ENCODE measurements at places on chromosomes 11 and 22.

DNA sequence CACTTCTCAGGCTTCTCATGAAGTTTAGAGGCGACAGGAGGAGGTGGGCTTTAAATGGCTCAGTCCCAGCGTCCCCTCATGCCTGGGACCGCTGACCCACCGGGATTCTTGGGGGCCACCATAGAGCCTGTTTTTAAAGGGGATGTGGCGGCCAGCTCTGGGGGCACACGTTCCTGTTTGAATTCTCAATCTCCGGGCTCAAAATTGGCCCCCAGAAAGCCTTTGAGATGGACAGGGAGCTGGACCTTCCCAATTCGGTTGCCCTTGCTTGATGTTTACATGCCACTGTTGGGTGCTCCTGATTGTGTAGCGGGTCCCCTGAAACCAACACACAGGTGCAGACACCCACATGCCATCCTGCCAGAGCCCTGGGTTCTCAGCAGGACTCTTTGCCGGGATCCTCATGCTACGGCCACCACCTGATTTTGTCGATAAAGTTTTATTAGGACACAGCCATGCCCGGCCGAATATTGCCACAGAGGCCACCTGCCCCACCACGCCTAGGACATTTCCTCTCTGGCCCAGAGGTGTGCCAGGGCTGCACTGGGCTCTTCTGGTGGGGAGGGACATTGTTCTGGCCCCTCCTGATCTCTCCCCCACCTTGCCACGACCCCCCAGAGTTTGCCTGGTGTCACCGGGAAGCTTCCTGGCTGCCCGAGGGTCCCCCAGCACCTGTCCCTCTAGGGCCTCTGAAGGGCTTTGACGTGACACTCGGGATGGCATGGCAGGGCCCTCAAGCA, 71.6 kb downstream of the KCNQ1 start:
- no peak for DNase-seq

GRCh38 chr11:14567064-14567651, 47.0 kb upstream of the PSMA1 start:
- DNase-seq: no peak

- DNase-seq: no peak
Observed at GRCh38 chr22:32632512-32633315, 158.1 kb downstream of the FBXO7 start.

- DNase-seq: no peak
Observed at GRCh38 chr11:120928627-120929026, 95.3 kb upstream of the TBCEL start.

DNA sequence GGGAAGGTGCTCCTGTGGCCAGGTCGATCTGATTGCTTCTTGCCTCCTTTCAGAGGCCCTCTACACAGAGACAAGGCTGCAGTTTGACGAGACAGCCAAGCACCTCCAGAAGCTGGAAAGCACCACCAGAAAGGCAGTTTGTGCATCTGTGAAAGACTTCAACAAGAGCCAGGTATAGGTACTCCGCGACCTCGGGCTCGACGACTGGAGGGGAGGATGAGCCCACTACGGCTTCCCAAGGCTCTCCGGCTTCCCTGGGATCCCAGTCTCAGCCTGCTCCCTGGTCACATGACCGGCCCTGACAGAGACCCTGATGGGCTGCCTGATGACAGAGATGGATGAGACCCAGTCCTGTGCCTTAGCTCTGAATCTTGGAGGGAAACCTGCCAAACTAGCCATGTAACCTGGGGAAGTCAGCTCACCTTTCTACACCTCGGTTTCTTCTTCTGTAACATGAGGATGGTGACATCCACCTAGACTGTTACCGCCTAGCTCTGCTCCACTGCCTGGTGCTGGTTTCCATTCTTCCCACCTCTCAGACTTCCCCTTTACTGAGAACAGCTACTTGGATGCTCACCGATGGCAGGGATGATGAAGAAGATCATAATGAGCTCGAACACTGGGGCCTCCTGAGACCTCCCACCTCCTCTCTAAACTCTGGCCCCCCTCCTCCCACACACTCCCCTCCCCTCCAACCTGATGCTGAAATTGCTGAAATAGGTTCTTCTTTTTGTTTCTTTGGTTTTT, 8.9 kb downstream of the RIBC2 start:
- DNase-seq: no peak

GRCh38 chr11:57210781-57211180, 26.3 kb downstream of the APLNR start:
- no peak for DNase-seq

DNA sequence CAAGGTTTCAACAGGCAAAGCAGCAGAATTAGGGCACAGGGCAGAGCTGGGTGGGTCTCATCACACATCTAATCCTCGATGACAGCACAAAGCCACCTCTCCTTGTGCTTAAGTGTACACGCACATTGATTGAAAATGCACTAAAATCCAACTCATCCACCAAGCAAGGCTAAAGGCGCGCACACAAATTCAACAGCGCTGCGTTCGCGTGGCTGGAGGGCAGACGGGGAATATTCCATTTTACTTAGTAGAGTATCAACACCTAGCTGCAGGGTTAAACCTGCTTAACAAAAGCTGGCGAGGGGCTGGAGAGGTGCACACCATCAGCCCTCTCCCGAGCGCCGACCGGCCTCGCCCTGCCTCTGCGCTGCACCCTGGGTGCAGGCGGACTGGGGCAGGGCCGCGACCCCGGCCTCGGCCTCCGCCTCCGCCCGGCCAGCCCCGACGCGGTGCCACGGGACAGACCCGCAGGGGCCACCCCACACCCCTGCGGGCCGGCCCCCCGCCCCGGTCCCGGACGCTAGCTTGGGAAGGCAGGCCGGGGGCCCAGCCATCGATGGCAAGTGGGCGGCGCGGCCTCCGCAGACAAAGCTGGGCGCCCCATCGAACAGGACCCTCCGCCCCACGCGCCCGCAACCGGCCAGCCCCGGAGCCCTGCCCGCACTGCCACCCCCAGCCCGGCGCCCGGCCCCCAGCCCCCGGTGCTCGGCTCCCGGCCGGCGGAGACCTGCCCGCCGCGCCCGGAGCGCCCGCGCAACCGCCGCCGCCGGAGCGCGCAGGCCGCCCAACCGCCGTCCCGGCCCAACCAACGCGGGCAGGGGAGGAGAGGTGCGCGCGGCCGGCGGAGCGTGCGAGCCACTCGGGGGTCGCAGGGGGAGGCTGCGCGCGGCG, 929 bp downstream of the PRDM10 start:
- DNase-seq: peak; percentile 26

GRCh38 chr22:43857367-43857766, 4.9 kb downstream of the SULT4A1 start:
- no peak for DNase-seq

GRCh38 chr11:31069447-31070205, 299.9 kb downstream of the DCDC1 start:
- no peak for DNase-seq

GRCh38 chr11:119363081-119363850, 16.8 kb upstream of the MFRP start:
- no peak for DNase-seq

DNA sequence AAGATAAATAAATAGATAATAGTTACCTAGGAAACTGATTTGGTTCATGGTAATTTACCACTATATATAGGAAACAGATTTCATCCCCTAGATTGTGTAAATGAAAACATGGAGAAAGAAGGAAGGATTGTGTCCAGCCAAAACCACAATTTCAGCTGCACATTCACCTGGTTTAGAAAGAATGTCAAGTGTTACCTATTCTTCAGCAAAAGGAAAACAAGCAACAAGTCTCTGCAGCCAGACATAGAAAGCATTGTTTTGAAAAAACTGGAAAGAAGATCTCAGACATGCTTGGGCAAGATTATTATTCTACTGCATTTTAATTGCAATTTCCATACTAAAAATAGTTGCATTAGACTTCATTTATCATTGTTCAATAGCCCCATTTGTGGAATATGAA, 8.8 kb upstream of the BMAL1 start:
- no peak for DNase-seq

DNA sequence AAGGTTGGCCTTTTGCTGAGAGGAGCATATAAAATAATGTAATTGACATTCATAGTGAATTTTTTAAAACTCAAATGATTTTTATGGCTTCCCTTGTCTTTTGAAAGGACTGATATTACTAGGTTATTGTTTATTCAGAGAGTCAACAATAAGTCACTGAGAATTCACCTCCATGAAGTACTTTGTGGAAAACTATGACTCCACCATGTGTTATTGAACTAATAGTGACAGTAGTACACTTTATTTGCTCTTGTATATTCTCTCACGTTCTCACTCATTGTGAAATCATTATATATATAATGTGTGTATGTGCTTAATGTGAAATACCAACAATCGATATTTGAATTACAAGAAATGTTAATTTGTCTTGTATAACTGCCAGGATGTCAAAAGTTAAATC, 267.4 kb upstream of the CCDC179 start:
- DNase-seq: no peak

DNA sequence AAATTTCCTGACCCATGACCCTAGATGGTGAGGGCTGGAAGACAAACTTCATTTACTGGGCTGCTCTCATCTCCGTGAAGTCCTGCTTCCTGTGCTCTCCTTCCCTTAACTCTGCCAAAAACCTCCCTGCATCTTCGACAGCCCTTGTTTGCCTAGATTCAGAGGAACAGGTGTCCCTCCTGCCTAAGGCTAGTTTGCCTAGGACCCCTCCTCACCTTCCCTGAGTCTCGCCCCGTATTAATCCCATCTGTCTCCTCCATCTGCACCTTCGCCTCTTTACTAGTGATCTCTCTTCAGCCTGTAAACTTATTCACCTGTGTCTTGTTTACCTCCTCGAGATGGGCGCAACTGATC, 33.1 kb downstream of the EIF3F start:
- DNase-seq: no peak

DNA sequence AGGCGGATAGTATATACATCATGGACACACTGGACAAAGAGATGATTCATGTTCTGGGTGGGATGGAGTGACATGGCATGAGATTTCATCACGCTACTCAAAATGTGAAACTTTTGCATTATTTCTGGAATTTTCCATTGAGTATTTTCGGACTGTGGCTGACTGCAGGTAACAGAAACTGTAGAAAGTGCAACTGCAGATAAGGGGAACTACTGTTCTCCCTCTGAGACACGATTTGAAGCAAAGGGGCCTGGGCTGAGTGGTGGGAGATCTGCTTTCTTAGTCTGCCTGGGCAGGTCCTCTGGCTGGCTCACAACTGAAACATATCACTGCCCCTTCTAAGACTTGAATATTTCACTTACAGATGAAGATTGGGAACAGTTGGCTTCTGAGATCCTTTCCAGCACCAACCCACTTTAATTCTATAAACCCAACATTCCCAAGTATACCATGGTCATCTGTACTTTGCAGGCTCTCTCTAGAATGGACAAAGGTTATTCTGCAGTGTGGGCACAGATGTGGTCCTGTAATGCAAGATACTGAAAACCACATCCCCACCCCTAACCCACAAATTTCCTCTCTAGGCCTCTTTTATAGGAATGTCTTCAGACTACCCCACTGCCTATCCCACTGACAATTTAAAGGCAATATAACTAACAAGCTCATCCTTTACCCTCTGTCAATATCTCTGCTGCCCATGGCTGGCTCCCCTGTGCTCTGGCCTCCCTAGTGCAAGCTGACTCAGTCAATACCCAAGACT, 121.1 kb downstream of the KCNC1 start:
- no peak for DNase-seq

DNA sequence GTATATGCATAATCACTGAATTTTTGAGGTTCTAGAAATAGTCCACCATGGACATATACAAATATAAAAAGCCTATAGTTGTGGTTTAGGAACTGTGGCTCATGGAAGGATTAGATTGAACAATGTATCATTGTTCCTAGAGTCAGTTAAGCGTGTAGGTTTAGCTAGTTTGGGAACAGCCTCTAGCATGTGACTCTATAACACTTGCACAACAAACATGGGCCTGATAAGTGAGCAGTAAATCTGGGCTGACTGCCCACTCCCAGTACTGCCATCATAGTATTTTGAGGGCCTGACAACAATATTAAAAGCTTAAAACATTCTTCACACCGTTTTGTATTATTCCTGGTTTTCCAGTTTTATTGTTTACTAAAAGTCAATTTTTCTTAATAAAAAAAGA, 47.0 kb downstream of the YAP1 start:
- DNase-seq: no peak

- DNase-seq: no peak
Observed at GRCh38 chr11:9858822-9859221, 194.9 kb downstream of the SWAP70 start.

GRCh38 chr11:37544491-37544890, 946.5 kb upstream of the RAG2 start:
- no peak for DNase-seq

DNA sequence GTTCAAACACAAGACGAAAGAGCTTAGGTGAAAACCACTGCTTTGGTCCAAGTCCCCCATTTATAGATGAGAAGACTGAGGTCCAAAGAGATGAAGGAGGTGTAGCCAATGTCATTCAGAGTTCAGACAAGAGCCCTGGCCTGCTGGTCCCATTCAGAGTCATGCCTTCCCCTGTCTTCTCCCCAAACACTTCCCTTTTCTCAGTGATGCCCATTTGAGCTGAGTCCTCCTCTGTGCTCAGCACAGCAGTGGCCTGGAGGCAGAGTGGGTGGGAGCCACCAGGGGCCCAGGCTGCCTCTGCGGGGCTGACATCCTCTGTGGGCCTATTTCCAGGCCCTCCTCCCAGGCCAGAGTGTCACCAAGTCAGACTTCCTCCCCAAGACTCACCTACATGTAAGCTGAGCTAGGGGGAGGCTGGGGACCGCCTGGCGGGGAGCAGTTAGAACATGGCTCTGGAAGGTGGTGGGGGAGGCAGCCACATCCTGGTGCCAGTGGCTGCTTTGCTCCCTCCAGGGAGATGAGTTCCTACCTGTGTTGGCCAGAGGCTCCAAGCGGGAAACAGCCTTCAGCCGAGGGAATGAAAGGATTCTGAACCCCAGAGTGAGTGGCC, 22.4 kb upstream of the LRRC10B start:
- DNase-seq: no peak

DNA sequence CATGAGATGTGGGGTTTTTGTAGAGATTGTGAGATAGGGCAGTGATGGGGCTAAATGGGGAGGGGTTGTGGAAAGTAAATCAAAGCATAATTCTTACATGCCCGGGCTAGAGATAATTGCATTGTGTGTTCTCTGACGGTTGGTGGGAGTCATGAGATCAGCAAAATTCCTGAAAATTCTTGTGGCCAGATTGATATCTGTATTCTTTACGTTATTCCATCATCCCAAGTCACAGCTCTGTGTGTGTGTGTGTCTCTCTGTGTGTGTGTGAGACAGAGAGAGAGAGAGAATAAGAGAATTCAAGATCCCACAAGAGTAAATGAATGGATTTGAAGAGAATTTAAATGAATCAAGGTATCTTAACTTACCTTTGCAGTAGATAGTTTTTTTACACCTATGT, 138.6 kb upstream of the ARHGAP20 start:
- DNase-seq: no peak
